ENCODE measurements at places on chromosomes 2 and 18.

DNA sequence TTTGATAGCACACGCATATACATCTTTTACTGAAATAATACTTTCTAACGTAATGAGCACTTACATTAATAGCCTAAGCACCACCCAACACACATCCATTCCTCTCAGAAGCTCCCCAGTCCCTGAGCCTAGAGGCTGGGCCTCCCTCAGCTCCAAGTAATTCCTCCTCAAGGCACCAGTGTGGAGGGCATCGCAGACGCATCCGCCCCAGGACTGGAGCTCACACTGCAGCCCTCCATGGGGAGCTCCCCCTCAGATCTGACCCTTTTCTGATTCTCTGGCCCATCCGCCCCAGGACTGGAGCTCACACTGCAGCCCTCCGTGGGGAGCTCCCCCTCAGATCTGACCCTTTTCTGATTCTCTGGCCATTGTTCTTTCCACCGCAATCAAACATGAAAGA is 60.4 kb upstream of the SNTG2 start:
- no peak for DNase-seq

DNA sequence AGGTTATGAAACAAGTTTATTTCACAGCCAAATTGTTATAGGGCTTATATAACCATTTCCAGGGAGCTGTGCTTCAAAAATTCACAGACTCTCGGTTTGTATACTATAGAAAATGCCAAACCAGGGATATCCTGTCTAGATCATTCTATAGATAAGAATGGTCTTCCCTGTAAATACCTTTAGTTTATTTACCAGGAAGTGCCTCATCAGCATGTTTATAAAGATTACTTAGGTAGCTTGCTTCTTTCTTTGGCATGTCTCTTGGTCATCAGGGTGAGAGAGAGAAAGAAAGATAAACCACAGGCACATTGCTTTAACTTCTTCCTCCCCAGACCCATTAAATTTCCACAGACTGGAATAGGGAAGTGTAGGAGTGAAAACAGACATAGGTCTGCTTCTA is 439.4 kb downstream of the SPAG16 start:
- DNase-seq: no peak

GRCh38 chr2:16632598-16632997 is 33.0 kb downstream of the CYRIA start:
- no peak for DNase-seq

GRCh38 chr2:69801745-69802290 is 27.6 kb upstream of the GMCL1 start:
- DNase-seq: no peak

GRCh38 chr2:162430323-162430722 is 86.4 kb downstream of the GCA start:
- DNase-seq: no peak

GRCh38 chr2:211741966-211742365 is 796.6 kb downstream of the ERBB4 start:
- no peak for DNase-seq

- no peak for DNase-seq
Measured at GRCh38 chr18:23784832-23785245, 95.6 kb downstream of the LAMA3 start.

GRCh38 chr18:6249170-6249569 is 165.5 kb downstream of the L3MBTL4 start:
- DNase-seq: no peak

DNA sequence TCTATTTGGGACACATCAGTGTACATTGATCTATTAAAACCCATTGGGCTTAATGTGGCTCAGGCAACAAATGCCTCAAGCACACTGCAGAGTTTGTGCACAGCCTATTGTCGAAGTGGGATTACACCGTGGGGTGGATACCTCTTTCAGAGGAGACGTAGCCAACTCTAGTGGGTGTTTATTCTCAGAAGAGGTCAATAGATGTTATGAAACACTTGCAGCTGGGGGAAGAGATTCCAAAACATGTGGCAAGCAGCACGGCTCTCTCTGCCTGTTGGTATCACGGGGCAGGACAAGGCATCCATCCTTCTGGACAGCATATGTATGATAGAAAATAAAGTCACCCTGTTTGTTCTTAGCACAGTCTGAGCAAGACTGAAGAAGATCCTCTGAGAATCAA is 121.4 kb upstream of the COPS8 start:
- DNase-seq: no peak

GRCh38 chr2:121898483-121898882 is 143.0 kb downstream of the TSN start:
- DNase-seq: no peak

DNA sequence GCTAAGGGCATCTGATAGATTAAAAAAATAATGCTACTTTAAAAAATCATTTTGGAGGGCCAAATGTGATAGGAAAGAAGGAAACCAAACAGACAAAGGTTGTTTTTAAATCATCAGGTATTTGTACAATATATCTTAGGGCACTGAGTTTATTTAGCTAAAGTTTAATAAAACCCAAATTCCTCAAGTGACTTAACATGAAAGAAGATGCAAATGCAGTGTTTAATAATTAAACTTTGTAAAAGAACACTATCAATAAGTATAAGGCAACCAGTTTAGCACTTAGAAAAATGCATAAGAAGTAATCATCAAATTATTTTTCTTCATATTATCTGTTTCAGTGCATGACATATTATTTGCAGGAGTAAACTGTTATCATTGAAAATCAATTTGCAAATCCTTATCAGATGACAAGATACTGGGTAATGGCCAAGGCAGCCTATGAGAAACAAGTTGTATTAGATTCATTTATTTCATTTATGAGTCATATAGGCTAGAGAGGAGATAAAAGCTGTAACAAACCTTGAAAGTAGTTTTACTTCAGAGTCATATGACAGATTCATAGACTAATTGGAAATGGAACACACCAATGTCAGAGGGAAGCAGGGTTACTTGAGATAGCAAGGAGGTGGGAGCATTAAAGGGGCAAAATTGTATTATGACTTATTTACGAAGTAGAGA is 165.5 kb downstream of the GCA start:
- DNase-seq: no peak

- no peak for DNase-seq
Measured at GRCh38 chr18:24427484-24427883, 1.0 kb downstream of the IMPACT start.

GRCh38 chr2:71923143-71923525 is 224.5 kb downstream of the CYP26B1 start:
- DNase-seq: no peak

DNA sequence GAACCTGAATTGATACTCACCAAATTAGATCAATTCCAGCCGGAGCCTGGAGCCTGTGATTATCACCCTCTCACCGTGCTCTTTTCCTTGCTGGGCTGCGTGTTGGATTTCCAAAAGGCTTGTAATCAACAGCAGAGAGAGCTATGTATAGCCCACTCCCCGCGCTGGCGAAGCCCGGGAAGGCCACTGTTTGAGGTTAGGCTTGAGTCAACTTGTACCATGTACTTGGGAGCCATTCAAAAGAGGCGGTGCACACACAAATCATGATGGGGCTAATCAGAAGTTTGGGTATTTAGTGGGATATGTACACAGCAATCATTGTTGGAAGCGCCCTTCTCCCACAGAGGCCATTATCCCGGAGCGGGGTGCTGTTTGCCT is 151.6 kb downstream of the GLI2 start:
- no peak for DNase-seq

DNA sequence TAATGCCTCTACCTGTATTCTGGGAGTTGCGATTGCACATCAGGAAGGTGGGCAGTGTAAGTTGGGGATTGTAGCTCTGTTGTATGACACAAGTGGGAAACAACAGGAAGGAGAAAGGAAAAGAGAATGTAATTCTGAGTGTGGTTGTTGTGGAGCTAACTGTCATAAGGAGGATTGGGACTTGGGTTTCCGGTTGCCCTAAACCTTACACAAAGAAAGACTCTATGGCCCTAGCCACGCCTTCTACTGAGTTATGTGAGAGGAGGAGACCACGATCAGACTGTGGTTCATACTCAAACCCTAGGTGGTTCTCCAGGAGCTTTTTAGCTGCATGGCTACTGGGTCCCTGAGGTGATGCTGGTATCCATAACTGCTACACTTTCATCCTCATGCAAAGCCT is 86.5 kb downstream of the TANC1 start:
- DNase-seq: no peak

DNA sequence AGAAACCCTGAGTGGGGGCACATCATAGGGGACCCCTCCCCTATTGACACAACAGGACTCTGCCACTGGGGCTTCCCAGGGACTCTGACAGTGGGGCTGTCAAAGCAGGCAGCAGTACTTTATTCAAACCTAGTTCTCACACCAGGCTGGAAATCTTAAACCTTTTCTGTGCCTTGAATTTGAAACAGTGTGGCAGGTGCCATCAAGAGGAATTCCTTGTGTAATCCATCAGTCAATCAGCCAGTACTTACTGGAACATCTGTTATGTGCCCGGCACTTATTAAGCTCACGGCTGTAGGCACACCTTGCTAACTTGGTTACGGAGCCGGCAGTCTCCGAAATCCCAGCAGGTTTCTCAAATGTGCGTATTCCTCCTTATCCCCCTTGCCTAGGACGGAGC is 12.0 kb downstream of the GLI2 start:
- DNase-seq: no peak

DNA sequence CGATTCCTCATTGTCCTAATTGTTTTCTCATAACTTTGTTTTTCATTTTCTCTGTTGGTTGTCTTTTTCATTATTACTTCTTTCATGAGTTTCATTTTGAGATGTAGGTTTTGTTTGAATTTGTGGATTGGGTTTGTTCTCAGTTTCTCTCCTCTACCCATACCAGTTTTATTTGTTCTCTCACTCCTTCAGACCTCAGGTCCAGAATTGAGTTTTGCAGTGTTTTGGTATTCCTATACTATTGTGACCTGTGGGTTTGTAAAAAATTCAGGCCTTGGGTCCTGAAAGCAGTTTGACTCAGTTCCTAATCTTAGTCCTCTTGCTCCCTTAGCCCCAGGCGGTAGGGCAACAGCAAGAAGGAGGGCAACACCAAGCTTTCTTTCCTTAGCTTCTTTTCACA is 28.3 kb upstream of the UBE2E3 start:
- no peak for DNase-seq

DNA sequence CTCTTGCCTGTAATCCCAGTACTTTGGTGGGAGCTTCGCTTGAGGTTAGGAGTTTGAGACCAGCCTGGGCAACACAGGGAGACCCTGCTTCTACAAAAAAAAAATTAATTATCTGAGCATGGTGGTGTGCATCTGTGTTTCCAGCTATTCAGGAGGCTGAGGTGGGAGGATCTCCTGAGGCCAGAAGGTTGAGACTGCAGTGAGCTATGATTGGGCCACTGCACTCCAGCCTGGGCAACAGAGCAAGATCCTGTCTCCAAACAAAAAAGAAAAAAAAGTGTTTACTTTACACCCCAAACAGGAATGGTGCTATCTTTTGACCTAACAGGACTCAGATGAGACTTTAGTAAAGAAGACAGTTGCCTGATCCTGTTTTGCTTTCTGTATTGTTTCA is 35.6 kb downstream of the MAL start:
- no peak for DNase-seq

DNA sequence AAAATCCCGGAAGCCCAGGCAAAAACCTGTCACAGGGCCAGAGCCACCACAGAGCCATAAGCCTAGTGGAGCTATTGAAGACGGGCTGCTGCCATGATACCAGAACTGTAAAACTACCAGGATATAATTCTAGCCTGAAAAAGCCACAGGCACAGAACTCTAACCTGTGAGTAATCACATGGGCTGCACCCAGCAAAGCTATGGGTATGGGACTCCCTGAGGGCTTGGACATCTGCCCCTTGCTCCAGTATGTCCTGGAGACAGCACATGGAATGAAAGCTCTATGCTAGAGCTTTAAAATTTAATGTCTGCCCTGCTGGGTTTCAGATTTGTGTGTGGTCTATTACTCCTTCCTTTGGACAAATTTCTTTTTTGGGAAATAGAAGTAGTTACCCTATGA is 2183.6 kb upstream of the CELF4 start:
- no peak for DNase-seq

DNA sequence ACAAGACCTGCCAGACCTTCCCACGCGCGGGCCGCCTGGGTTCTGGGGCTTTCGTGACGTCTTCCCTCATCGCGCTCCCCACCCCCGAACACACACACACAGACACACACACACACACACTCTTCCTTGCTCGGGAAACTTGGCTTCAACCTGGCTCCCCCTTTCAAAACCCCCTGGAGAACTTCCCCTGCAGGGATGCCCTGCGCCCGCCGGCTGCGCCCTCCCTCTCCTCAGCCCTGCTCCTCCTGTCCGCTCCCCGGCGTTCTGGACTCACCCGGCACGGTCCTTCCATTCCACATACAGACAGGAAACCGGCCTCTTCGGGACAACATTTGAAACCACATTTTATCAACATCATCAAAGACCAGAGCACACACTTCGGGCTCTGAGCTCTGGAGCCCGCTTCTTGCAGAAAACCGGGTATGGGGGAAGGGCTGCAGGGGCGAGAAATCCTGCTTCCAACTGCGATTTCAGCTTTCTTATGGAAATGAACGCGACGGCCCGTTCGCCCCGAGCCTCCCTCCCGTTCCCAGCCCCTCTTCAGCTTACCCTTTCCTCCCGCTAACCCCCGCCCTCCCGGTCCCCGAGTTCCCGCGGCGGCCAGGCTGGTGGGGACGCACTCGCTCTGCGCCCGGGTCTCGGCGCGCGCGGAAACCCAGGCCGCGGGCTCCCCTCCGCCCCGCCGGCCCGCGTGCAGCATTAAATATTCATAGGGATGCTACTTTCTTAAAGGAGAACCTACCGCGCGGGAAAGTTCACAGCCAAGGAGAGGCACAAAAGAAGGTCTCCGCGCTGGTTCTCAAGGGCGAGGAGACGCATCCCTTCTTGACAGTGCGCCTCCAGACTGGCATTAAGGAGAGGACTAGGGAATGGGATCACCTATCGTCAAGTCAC is 18.3 kb downstream of the POU3F3 start:
- no peak for DNase-seq

GRCh38 chr2:236568922-236569572 is 578 bp upstream of the ACKR3 start:
- DNase-seq: no peak

DNA sequence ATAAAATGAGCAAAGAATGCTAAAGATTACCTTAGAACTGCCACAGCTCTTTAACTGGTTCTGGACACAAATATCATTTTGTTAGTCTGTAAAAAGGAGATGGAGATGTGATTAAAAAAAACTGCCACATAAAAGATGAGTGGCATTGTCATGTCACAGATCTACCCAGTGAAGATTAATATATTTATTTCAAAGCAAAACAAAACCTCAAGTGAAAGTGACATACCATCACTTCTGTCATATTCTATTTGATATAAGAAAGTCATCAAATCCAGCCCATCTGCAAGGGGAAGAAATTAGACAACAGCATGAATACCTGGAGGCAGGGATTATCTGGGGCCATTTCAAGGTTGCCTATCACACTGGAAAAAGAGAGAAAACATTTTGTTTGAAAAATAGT is 417.6 kb upstream of the LRRTM4 start:
- DNase-seq: no peak

DNA sequence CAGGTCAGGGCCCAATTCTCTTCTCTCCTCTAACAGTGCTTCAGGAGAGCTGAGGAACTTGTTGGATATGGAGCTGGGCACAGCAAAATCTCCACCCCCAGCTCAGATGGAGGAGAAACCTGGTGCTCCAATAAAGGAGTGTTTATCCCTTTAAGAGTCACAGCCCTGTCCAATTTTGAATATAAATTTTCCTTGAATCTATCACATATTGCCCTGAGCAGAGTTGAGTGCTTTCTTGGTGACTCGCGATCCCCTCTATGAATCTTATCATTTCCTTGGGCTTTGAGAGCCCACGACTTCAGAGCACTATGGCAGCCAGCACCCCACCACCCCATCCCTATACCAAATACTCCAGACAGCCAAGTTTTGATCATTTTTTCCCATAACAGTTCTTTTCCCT is 34.4 kb upstream of the SMAD7 start:
- no peak for DNase-seq

GRCh38 chr2:169349535-169349934 is 12.8 kb downstream of the LRP2 start:
- DNase-seq: no peak

Data from CD4-positive, alpha-beta T cell (primary cell).